Glomerular endothelial cell (primary cell): ENCODE measurements at places on chromosomes 16 and 17.

- DNase-seq, result no peak
Observed at GRCh38 chr16:66451548-66451947, 24.5 kb downstream of the BEAN1 start.

DNA sequence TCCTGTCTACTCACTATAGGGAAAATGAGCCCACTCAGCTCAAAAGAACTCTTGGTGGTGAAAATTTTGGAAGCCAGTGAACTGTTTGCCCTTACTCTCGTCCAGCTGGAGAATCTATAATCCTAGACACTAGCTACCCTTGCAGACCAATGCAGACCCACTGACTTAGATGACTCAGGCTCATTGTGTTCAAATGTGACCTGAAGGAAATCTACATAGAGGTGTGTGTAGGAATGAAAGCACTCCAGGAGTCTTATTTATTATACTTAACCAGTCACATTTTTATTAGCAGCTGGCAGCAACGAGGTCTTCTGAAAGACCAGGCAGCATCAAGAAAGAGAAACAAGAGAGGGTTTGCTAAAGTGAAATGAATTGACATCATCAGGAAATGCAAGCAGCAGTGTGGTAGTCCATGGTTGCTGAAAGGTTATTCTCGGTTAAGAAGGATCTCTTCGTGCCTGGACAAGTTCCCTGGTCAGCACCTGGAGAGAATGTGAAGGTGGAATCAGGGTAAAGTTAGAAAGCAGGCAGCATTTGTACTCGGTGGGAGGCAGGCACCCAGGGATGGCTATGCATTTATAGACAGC is 1.4 kb downstream of the KRTAP29-1 start:
- DNase-seq, result no peak

GRCh38 chr16:30053376-30054015 is 12.1 kb upstream of the ALDOA start:
- no peak for DNase-seq

DNA sequence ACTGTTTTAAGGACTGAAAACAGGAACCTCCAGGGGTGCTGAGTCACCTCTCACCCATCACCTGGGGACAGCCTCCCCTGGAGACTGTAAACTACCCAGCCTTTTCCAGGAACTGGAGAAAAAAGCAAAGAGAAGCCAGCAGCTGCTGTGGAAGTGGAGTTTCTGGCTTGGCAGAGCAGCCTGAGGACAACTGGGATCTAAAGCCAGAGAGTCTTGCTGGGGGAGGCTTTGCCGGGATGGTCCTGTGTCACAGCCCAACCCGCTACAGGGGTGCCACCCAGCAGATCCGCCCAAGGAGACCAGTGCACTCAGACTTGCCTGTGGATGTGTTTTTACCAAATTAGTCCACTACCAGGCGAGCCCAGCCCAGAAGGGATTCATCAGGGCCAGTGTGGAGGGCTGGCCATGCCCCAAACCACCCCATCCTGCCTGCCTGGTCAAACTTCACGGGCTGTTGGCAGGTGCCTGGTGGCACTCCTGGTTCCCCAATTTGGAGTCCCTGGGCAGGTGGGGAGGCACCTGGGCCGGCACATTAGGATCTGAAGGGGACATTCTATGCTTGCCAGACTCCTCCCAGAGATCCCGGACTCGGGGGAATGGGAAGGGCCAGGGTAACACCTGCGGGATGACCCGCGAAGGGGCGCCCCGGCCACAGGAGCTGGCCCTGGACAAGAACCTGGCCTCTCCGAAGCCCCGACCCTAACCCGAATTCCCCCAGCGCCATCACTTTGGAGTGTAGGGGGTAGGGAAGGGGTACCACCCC is 771 bp downstream of the MSRB1 start:
- DNase-seq, result no peak

GRCh38 chr16:66953462-66954096 is 7.5 kb upstream of the CES3 start:
- no peak for DNase-seq

DNA sequence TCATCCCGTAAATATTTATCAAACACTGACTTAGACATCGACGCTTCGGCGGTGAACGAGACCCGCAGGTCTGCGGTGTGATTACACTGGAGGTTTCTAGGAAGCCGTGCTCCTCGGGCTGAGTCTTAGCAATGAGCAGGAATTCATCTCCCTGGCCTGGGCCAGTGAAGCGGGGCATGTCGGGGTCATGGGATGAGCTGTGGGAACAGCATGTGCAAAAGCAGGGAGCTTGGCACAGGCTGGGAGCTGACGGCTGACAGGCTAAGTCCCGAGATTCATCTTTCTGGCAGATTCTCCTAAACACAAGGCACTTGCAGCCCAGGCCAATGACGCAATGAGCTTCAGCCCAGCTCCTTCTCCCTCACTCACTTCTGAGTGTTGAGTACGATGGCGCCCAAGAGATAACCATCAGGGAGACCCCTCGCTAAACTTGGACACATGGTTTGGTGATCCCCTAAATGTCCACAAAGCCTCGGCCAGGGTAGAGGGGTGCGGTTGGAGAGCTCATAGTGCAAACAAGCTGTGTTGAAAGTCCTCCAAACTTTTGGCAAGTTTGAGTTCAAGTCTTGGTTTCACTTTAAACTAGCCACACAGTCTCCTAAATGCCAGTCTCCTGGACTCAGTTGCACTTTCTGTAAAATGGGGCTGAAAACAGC is 12.8 kb downstream of the CRISPLD2 start:
- no peak for DNase-seq

DNA sequence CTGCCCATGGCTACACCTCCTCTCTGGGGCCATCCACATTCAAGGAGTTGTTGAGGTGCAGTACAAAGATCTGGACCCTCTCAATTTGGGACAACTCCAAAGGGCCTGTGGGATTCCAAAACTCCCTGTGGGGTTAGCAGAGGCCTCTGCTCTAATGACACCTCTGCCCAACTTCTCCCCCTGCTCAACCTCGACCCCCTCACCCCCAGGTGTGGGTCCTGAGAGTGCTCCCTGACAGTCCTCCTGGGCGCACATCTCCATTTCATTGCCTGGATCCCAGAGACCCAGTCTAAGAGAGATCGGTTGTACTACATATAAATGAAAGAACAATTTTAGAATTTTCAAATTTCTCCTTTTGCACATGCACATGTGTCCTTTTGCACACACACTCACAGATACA is 73.0 kb upstream of the NKD1 start:
- no peak for DNase-seq

DNA sequence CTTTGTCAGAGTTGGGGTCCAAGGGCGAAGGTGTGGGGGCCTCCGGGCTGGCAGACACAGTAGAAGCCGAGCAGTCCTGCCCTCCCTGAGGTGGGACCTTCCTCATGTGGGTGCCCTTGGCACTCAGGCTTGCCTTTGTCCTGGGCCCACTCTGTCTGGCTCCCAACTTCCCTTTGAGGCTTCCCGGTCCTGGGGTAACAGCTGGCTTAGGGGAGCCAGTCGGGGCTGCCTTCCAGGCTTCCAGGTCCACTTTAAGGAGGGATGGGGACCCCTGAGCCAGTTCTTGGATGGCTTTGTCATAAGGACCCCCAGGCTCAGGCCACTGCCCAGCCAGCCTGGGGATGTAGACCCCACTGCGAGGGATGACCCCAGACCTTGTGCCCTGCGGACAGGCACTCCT is 7.8 kb downstream of the GAS2L2 start:
- DNase-seq, result no peak

DNA sequence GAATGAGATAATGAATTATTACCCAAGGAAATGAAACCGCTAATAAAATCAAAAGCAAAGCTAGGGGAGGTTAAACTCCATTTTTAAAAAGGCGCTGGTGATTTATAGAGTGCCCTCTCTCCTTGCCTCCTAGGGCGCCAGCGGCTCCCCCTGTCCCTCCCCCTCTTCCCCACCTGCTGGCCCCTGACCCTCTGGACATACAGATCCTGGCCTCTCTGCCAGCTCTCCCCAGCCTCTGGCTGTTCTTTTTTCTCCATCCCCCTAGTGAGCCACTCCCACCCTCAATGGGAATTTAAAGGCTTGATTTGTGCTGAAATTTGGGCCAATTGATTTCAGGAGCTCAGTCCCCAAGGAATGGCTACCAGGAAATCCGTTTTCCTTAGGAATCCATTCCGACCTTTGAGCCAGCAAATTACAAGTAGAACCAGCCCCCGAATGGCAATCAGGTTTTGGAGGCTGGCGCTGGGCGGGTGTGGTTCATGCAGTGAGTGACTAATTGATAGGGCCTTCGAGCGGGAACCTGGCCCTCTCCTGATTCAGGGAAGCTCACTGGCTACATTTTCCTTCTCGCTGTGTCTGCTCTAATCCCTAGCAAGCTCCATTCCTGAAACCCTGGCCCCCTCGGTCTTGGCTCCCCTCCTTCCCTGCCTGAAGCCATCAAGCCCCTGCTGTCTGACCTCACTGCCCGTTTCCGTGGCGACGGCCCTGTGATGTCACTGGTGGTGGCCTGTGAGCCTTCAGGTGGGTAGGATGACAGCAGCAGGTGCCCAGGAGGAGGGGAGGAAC is 141.9 kb upstream of the SDK2 start:
- DNase-seq, result no peak

- DNase-seq, result no peak
Observed at GRCh38 chr17:48997103-48997826, at the start of gene IGF2BP1. Gene IGF2BP1 (plus strand): TSS chr17:48997385. CDS start chr17:48997746, 361 bp downstream.

- no peak for DNase-seq
Observed at GRCh38 chr17:48622857-48623256, 3.3 kb downstream of the HOXB9 start.

DNA sequence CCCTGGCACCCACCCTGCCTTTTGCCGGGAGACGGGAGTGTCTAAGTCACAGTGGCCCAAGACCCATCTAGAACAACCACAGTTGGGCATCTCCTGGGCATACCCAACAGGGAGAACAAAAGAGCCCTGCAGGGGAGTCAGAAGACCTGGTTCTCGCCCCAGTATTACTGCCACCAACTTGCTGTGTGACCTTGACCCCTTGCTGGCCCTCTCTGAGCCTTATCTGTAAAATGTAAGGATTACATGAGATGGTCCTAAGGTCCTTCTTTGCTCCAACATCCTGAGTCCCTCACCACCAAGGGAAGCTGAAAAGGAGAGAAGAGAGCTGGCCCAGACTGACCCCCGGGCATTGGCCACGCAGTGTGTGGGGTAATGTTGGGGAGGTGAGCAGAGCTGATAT is 119.0 kb downstream of the CCT6B start:
- no peak for DNase-seq

GRCh38 chr16:5062790-5063765 is 2.7 kb downstream of the C16orf89 start:
- no peak for DNase-seq

DNA sequence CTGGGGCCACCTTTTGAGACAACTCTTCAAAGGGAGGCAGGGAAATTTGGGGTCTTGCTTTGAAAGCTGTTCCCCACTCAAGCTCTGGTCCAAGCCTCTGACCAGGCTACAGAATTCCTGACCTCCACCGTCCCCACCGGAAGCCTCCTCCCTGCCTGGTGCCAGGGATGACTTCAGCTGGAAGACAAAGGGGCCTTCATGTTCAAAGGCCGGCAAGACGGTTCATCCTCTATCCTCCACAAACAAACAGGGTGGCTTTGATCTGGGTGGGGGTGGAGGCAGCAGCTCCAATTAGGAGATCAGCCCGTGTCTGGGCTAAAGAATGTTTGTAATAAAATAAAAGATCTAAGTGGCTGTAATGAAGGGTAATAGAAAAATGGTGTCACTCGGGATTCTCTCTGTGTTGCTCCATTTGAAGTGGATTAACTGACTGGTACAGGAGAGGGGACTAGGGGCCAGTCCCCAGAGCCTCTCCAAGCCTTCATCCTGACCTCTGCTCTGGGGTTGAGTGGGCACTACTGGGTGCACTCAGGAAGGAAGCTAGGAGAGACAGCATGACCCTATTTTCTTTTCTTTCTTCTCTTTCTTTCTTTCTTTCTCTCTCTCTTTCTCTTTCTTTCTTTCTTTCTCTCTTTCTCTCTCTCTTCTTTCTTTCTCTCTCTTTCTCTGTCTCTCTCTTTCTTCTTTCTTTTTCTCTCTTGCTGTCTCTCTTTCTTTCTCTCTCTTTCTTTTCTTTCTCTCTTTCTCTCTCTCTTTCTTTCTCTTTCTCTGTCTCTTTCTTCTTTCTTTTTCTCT is 27.5 kb upstream of the NKD1 start:
- DNase-seq, result no peak

DNA sequence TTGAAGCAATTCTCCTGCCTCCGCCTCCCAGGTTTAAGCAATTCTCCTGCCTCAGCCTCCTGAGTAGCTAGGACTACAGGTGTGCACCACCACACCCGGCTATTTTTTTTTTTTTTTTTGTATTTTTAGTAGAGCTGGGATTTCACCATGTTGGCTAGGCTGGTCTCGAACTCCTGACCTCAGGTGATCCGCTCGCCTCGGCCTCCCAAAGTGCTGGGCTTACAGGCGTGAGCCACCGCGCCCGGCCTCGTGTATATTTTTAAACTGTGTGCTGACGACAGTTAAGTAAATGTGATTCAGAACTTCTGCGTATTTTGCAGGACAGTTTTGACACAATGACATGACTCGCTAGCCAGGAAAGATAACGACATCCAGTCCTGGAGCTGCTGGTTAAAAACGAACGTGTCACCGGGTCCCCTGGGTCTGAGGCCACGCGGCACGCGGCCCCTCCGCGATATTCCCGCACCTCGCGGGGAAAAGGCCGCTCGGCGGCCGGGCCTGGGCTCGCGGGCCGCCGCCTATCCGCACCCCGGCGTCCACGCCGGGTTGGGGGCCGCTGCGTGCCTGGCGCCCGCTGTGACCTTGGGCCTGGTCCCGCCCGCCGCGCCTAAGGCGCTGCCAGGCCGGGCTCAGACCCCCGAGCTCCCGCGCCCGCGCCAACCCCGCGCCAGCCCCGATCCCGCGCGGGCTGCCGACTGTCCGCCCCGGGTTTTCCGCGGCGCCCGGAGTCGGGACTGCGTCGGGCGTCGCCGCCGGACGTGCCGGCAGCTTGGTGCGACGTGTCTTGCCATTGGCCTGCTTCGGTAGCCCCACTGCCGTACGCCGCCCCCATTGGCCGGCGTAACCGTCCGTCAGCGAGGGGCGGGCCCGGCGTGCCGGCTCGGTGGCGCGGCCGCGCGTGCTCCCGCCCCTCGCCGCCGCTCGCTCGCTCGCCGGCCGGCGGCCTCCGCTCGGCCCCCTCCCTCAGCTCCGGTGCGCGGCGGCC is at the start of gene FOXK2:
FOXK2 (plus strand) TSS at position 907 of the 985 bp plus-strand sequence. CDS start 157 bp downstream, outside the sequence.
- DNase-seq, result no peak

GRCh38 chr16:49560004-49560830 is 186.6 kb downstream of the C16orf78 start:
- no peak for DNase-seq

GRCh38 chr17:8555062-8555461 is 75.5 kb downstream of the MYH10 start:
- DNase-seq, result no peak

- no peak for DNase-seq
Observed at GRCh38 chr17:65130832-65131231, 6.3 kb upstream of the RGS9 start.
